ENCODE measurements at places on chromosomes 2 and 18.

- no peak for DNase-seq
Measured at GRCh38 chr2:1496359-1496821, 83.1 kb downstream of the TPO start.

- DNase-seq, result no peak
Measured at GRCh38 chr2:55710025-55710424, 16.4 kb upstream of the PNPT1 start.

DNA sequence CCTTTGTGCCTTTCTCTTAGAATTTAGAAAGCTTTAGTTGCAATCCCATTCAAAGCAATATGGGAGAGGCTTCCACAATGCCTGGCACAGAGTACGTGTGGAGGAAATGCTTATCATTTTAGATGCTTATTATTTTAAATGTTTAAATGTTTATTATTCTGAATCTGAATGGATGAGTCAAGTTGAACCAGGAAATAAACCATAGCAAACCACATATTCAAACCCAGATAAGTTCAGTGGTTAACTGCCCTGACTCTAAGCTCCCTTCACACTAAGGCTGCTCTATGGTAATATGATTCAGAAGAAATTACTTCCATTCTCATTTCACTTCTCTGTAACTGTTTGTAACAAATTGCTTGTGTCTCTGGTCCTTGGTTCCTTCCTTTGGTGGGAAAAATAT is 5.2 kb upstream of the PPP4R1 start:
- DNase-seq, result no peak

DNA sequence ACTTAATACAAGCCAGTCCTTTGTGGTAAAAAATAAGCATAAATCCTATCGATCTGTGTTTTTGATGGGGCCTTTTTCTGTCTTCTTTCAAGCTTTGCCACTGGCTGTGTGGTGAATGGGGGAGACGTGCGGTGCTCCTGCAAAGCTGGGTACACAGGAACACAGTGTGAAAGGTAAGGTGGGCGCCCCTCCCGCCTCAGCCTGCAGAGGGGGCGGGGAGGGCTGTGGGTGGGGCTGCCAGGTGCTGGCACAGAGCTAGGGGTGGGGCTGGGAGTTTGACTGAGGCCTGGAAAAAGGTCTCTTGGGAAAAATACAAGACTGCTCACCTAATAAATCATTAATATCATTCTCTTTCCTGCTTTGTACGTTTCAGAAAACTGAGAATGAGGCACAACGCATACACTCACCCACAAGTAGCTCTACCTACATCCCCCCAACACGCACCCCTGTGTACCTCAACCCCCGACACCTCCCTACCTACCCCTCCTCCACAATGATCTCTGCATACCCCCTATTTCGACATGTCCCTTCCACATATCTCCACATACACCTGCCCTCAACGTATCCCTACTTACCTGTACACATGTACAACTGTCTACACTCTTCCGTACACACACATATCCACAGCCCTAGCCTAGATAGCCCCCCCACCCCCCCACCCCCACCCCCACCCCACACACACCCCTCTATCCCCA is 129.7 kb upstream of the TTC39C start:
- no peak for DNase-seq

- no peak for DNase-seq
Measured at GRCh38 chr18:56899660-56900059, 247.2 kb upstream of the BOD1L2 start.

GRCh38 chr2:168316073-168316440 is 68.7 kb upstream of the STK39 start:
- DNase-seq, result no peak

DNA sequence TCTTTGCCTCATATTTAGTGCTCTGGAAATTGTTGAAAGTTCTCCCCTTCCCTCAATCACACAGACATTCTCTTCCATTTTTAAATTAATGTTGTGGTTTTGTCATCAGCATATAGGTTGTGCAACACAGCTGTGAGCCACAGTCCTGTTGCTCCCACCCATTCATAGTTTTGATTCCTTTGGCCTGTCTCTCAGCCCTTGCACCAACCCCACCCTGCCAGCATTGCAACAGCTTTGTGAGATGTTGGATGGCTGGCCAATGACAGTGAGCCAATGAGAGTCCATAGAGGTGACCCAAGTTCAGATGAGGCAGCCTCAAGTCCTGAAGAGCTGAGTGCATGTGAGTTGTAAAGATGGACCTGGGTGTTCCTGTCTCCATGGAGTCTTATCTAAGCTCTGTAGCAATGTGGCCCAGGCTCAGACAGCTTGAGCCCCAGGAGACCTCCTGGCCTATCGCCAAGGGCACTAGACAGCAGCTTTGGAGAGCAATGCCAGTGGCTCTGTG is 775.5 kb downstream of the RNF144A start:
- no peak for DNase-seq

DNA sequence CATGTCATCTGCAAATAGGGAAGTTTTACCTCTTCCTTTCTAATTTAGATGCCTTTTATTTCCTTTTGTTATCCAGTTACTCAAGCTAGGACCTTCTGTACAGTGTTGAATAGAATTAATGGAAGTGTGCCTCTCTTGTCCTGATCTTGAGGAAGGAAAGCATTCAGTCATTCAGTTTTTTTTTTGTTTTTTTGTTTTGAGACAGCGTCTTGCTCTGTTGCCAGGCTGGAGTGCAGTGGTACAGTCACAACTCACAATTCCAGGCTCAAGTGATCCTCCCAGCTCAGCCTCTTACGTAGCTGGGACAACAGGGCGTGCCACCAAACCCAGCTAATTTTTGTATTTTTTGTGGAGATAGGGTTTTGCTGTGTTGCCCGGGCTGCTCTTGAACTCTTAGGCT is 203.9 kb upstream of the ALPP start:
- DNase-seq, result no peak

DNA sequence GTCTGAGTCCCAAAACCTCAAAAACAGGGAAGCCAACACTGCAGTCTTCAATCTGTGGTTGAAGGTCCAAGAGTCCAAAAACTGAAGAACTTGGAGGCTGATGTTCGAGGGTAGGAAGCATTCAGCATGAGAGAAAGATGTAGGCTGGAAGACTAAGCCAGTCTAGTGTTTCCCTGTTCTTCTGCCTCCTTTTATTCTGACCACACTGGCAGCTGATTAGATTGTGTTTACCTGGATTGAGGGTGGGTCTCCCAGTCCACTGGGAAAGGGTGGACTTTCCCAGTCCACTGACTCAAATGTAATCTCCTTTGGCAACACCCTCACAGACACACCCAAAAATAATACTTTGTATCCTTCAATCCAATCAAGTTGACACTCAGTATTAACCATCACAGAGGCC is 27.5 kb upstream of the IL1B start:
- DNase-seq, result no peak

DNA sequence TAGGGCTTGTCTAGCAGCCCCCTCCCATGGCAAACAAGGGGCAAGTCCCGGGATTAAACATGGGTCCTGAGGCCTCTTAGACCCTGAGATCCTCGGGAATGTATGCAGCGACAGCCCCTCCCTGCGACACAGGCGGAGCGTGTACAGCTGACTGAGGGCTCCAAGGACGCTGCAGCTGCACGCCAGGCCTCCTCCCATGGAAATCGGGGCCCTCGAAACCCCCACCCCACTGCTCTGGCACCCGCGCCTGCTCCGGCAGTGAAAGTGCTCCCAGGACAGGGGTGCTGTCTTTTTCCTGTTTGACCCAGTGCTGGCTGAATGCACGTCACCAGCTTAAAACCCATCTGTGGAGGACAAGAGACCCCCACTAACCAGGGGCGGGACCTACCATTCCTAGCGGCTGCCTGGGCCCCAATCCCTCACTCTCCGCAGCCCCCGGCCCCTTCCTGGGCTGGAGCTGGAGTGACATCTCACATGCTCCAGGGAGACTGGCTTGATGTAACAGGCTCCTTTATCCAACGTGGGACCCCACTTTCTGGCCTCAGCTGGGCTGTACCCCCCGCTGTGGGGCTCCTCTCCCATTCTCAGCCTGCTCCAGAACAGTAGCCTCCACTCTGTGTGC is 247.7 kb downstream of the TWIST2 start:
- DNase-seq, result no peak

DNA sequence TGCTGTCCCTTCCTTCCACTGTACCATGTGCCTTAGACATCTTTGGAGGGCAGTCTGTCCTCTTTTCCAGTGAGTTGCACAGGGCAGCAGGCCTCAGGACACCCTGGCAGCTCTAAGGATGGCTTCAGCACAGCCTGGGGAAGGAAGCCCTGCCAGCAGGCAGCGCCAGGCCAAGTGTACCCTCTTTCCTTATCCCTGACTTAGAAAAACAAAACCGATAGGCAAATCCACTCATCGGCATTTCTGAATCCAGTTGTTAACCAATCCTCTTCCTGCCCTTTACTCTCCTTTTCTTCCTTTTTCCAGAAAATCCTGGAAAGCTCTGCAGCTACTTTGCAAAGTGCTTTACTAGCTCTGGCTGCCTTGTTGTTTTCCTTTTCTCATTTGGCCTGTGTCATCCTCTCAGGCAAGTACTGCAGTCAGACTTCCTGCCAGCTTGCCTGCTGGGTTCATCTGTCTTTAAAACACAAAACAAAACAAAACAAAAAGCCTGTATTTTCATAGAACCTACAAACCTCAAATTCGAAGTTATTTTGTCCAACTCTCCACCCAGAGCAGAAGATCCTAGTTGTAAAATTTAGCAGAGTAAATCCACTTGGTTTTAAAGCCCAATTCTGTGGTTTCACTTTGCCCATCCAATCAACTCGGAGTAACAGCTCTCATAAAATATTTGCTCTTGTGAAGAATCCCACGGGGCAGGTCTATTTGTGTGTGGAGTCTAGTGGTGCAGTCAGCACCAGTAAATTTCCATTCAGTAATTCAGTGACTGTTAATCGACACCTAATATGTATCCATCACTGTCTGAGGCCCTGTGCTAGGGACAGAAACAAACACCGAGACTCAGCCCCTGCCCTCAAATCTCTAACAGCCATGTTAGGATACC is 45.2 kb downstream of the PCBP1 start:
- DNase-seq, result peak; percentile 48

- DNase-seq, result no peak
Measured at GRCh38 chr2:27261926-27262298, 935 bp downstream of the SLC30A3 start.

DNA sequence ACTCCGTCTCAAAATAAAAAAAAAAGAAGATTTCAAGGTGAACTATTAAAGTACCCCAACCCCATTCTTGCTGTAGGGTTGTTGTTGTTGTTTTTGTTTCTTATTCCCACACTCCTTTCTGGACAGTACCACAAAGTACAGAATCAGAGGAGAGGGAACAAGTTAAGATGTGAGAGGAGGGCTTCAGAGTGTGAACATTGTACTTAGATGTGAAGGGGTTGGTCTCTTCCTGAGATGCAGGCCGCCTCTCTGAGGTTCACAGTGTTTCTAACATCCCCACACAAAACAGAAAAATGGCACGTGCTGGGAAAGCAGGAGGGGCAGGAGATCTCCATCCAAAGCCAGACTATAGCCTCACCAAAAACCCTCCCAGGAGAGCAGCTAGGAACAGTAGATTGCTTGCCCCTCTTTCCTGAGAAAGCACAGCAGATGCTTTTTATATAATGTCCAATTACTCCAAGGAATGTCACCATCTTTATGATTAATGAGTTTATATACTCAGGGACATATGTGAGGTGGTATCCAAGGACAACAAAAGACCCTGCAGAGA is 22.6 kb downstream of the ADD2 start:
- DNase-seq, result no peak

DNA sequence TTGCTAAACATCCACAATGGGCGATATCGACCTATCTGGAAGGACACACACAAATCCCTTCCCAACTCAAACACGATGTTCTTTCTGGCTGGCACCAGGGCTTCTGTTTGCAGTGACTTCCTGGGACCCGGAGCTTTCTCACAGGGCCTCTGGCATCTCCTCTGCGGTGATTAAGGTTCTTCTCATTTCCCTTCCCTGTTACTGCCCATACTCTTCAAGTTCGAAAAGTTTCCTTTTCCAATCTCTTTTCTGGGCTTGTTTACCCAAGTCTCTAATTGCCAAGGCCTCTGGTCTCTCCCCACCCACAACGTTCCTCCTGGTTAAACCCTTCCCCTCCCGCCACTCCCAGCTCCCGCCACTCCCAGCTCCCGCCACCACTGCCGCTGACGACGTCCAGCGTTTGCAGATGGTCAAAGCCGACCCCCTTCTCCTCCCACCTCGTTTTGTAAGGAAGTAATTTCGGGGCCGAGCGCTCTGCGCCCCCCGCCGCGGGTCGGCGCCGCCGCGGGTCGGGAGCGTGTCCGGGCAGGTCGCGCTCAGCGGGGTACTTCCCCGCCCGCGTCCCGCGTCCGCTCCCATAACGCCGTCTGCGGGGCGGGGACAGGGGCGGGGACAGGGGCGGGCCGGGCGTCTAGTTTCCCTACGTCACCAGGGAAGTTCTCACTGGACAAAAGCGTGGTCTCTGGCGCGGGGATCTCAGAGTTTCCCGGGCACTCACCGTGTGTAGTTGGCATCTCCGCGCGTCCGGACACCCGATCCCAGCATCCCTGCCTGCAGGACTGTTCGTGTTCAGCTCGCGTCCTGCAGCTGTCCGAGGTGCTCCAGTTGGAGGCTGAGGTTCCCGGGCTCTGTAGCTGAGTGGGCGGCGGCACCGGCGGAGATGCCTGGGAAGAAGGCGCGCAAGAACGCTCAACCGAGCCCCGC is at the start of gene PMAIP1:
Gene PMAIP1, plus strand, starts transcription at position 699 of the 924 bp plus-strand sequence. Its CDS starts 182 bp downstream, at position 881.
- DNase-seq, result peak; percentile 91

- no peak for DNase-seq
Measured at GRCh38 chr2:200379481-200380090, 73.1 kb downstream of the SPATS2L start.

GRCh38 chr2:88099798-88100488 is 27.9 kb downstream of the FABP1 start:
- no peak for DNase-seq

DNA sequence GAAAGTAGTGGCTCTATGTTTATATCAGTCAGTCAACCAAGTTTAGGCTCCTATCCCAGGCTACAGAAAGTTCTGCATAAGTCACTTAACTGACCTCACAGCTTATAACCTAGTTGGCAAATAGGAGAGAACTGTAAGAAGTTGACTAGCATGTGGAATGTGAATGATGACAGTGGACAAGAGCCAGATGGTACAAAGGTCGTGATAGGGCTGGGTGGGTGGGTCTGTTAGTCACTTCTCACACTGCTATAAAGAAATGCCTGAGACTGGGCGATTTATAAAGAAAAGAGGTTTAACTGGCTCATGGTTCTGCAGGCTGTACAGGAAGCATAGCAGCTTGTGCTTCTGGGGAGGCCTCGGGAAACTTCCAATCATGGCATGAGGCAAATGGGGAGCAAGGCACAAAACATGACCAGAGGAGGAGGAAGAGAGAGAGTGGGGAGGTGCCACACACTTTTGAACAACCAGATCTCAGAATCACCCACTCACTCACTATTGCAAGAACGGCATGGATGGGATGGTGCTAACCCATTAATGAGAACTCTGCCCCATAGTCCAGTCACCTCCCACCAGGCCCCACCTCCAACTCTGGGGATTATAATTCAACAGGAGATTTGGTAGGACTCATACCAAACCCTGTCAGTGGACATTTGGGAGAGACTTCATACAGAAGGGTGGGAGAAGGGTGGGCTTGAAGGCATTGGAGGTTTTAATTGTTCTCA is 68.8 kb downstream of the LTBP1 start:
- no peak for DNase-seq

GRCh38 chr18:37394610-37394965 is 171.0 kb downstream of the CELF4 start:
- DNase-seq, result no peak
